ENCODE measurements at places on chromosomes 4 and X.
A peak's percentile ranks its signal among the peaks of the same experiment; 100 is the strongest.

DNA sequence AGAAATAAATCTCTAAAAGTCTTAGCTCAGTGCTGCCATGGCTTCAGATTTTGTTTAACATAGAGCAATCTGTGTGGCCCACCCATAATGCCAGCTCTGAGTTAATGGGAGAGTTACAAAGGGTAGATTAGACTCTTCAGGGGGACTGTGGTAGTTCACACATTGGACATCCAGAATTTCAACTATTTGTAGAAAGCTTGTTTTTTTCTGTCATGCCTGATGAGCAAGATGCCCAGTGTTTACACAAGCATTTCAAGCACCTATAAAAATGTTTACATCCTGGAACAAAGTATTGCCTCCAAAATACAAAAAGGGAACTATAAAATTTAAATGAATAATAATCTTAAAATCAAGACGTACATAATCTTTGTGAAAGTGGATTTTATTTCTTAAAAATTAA lies 43.0 kb upstream of the FAM9A start:
- no peak for DNase-seq

GRCh38 chr4:48683784-48684666 lies 96.1 kb downstream of the FRYL start:
- peak; percentile 87 for DNase-seq

GRCh38 chrX:48854898-48855297 lies 19.5 kb upstream of the PCSK1N start:
- DNase-seq: peak; percentile 51

DNA sequence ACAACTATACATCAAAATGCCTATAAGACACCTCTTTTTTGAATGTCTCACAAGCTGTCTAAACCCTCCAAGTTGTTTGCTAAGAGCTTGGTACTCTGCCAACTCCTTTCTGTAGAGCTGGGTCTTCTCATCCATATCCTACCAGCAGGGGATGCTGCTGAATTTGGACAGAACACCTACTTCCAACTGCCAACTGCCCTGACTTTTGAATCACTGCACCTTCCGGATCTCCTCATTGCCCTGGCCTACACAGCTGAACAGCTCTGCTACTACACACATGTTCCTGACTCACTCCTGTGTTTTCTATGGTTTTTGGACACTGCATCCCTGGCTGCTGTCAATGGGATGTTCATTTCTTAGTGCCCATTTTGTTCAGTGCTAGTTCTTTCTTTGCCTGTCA lies 18.7 kb downstream of the FAM184B start:
- peak; percentile 58 for DNase-seq

- DNase-seq: no peak
Observed at GRCh38 chr4:113446019-113446418, 315.5 kb downstream of the CAMK2D start.

GRCh38 chrX:18722500-18723071 lies 15.1 kb downstream of the PPEF1 start:
- DNase-seq: no peak

- DNase-seq: no peak
Observed at GRCh38 chr4:17708992-17709762, 72.2 kb downstream of the FAM184B start.

- peak; percentile 66 for DNase-seq
Observed at GRCh38 chr4:244471-244870, 60.8 kb downstream of the ZNF732 start.

DNA sequence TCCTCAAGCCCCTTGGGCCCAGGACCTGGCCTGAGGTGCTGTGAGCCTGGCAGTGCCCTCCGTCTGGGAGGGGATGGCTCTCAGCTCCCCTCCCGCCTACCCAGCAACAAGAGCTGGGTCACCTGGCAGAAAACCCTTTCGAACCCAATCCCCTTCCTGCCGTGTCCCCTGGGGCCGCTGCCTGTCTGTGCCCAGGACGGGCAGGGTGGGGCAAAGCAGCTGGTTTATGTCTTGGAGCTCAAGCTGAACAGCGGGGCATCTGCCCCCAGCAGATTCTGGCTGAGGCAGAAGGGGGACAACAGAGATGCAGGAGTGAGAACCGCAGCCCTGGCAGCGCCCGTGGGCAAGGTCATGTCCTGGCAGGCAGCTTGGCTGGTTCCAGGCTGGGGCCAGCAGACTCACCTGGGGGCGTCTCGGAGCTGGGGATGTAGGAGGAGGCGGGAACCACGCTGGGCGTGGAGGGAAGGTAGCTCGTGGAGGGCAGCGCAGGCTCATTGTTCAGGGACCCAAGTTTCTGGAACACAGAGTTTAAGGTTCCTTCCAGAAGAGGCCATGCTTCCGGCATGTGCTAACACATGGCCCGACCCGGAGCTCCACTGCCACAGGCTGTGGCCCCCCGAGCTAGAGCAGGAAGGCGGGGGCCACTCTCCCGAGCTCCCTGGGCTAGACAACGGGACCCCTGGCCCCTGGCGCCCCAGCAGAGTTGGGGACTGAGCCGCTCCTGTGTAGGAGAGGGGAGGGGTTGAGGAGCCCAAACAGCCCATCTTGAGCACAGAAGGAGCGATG lies 24.2 kb downstream of the NELFA start:
- DNase-seq: no peak

DNA sequence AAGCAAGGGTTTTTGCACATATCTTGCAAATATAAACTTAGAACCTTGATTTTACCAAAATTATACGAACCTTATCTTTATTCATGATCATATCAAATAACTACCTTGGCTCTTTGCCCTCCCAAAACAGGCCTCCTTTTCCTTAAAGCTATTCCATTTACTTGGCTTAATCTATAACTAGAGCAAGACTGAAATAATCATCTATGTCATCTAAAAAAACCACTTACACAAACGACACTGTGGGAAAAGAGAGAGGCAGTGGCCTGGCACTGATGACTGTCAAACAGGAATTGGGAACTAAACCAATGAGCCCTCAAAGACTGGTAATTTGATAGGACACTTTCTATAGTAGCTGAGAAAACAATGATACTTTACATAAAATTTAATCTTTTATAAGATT lies 11.7 kb upstream of the PTPN13 start:
- peak; percentile 43 for DNase-seq

- no peak for DNase-seq
Observed at GRCh38 chr4:152606753-152607152, 70.9 kb upstream of the FBXW7 start.

- DNase-seq: peak; percentile 20
Observed at GRCh38 chr4:38920677-38921076, 53.1 kb downstream of the FAM114A1 start.

- no peak for DNase-seq
Observed at GRCh38 chr4:172881645-172882044, 287.0 kb upstream of the GALNT7 start.

DNA sequence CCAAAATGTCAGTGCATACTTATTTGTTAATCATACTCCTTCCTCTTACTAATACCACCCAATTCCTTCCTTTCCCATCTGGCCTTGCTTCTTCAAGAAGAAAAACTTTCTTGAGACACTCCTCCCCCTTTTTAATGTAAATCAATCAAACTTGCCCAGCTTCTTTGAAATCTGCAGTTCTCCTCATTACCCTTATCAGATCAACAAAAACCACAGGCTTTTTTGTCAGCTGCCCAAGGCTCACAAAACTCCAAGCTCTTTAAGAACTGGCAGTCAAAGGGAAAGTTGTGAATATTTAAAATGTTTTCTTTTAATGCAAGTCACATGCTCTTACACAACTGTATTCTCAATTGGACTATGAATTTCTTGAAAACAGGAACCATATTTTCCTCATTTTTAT lies 11.3 kb upstream of the MYOZ2 start:
- peak; percentile 71 for DNase-seq

DNA sequence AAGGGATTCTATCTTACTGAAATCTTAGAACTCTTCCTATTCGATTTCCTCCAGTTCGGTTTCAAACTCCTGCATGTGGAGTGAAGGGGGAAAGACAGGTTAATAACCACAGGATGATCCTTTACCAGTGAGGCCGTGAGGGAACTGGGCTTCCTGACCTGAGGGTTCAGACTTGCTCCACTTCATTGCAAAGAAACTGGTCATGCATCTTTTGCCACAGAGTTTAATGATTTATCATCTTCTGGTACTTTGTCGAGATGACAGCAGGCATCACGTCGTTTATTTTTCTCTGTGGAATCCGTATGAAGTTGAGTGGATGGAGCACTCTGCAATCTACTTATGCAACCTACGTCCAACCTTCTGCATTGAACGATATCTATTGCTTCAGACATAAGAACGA lies 145.9 kb upstream of the NLGN4X start:
- no peak for DNase-seq

DNA sequence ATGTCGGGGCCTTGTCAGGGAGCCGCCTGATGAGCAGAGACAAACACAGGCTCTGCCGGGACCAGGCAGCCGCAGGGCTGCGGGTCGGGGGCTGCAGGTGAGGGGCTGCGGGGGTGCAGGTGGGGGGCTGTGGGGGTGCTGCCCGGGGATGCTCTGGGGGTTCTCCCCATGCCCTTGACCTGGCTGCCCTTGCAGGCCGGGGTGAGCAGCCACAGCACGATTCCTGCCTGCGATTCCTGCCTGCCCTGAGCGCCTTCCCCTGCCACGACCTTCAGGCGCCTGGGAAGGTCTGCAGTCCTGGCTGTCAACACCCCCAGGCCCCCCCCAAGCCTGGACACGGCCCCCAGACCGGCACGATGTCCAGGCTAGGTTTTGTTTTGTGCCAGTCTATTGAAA lies 106.3 kb downstream of the FAM53A start:
- no peak for DNase-seq

DNA sequence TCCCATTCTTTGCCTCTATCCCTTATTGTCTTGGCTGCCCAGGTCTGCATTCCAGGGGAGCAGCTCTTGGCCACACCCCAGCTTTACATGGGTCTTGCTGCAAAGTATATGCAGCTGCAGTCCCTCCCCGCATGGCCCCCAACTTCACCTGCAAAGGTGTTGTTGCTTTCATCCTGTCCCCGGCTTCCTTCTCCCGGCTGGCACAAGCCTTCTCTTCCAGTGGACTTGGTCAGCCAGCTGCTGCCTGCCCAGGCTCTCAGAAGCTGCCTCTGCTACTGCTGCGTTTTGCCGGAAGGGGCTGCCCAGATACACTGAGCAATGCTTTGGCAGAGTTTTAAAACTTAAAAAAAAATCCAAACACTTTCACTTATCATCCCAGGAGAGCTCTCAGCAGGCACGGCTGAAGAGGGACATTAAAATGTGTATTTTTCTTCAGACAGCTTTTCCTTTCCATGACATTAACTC lies 121.2 kb upstream of the PDLIM3 start:
- no peak for DNase-seq

DNA sequence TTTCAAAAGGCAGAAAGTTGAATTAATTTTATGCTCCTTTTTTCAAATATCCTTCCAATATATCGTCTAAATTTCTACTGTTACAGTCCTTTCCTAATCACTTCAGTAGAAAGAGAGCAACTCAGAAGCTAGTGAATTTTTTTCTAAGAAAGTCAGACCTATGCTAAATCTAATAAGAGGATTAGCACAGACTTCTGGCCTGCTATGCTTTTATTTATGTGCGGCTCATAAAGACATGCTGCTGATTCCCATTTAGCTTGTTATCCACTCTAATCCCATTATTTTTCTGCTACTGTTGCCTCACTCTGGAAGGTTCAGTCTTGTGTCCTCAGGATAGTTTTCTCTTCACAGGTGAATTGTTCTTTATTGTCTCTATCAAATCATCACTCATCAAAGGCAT lies 473.5 kb upstream of the FAM241A start:
- no peak for DNase-seq

DNA sequence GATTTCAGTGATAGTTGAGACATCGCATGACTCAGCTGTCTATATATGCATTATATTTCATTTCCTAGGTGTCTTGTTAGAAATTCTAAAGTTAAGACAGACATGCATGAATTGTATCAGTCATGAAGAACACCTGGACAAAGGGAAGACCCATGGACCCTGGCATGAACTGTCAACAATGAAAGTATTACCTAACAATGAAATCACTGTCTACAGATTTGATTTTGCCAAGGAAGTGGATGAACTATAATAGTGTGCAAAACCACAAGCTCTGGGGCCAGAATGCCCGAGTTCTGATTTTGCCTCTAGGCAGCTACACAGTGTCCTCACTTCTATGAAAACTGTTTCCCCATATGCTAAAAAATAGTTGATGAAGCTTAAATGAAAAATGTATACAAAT lies 386.1 kb downstream of the NLGN4X start:
- no peak for DNase-seq

DNA sequence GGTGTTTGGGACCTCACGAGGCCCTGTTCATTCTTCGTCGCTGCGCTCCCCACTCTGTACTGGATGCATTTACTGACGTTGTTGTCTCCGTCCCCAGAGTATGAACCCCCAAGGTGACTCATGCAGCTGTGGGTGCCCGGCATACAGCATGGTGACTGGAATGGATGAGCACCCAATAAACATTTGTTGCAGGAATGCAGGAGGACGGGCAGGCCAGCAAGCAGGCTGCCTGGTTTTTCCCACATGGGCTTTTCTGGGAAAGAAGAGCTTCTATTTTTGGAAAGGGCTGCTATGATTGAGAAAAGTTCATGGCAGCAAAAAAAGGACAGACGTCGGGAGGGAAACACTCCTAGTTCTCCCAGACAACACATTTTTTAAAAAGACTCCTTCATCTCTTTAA lies 893 bp upstream of the SOD3 start:
- DNase-seq: no peak

DNA sequence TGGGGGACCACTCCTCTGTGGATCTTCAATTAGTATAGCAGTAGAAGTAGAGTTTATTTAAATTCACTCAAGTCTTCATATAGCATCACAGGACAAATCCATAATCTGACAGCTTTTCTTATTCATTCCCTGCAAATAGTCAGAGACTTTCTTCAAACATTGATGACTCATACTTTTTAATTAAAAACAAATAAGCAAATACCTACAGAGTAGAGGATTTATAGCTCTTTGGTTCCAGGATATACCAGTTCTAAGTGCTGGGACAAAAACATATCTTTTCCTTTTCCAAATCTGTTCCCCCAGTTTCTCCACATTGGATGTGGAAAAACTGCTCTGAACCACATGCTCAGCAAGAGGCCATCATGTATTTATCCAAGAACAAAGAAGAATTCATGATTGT lies 24.1 kb downstream of the EMCN start:
- no peak for DNase-seq

- no peak for DNase-seq
Observed at GRCh38 chrX:86154553-86154952, 6.3 kb downstream of the DACH2 start.

DNA sequence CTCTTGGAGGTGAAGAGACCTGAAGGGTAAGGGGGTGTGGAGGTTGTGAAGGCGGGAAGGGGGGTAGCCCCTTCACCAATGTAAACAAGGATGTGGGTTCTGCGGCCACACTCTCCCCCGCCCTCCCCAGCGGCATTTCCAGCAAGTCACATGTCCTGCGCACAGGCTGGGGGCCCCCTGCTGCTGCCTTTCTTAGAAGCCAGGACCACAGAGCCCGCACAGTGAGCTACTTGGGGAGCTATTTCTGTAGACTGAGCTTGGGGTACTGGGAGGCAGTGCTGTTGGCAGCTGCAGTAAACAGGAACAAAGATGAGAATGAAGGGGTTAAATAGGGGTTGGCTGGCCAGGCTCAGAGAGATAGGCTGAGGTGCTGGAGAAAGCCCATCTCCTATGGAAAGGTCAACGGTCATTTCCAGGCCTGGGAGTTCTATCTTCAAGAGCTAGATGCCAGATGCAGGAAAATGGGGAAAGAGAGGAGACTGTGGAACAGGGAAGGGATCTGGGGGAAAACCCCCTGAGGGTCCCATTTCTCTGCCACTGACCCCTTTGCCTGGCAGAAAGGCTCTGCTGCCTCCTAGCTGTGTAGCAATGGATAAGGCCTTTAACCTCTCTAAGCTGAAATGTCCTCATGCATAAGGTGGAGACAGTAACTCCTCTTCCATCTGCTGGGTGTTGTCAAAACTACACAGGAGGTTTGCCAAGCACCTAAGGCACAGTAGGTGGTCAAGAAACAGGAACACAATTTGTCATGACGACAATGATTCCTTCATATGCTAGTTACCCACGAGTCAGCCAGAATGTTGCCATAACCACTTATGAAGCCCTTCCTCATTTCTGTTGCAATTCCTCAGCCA lies 18.5 kb upstream of the PIM2 start:
- DNase-seq: peak; percentile 94
